ENCODE measurements at places on chromosomes 2 and 18.

- DNase-seq = no peak
Observed at GRCh38 chr2:5057891-5058351, 634.3 kb upstream of the SOX11 start.

GRCh38 chr2:170944545-170944944 lies 15.5 kb downstream of the GORASP2 start:
- no peak for DNase-seq

DNA sequence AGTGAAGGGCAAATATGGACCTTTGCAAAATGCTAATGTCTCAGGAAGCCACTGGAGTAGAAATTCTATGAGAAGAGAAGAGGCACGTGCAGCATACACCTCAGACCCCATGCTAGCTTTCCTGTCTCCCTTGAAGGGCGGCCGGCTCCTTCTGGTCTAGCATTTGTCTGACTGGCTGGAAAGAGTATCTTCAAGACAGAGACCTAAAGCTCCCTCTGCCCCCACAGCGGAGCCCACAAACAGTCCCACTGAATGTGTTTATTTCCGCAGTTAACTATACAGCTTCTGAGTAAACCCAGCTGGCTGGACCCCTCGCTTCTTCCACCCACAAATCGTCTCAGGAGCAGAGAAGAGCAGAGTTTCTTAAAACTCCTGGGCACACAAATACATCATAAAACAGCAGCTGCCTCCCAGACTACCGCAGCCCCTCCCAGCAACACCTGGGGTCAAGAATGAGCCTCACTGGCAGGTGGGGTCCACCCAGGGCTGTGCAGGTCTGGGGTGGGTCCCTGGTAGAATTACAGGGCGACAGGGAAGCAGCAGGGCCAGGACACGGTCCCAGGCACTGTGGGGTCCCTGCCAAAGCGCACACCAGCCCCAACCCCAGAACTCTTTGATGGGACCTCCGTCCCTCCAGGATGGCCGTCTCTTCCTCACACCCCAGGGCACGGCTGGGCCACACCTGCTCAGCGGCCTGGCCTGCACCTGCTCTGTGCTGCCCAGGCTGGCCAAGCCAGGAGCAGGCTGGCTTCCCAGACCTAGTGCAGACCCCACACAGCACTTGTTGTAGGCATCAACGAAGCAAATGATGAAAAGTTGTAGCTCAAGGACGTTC lies 103.8 kb downstream of the PXDN start:
- DNase-seq = no peak

GRCh38 chr2:1709335-1709605 lies 35.0 kb downstream of the PXDN start:
- no peak for DNase-seq

- no peak for DNase-seq
Observed at GRCh38 chr18:59649591-59649990, 47.6 kb downstream of the CCBE1 start.

DNA sequence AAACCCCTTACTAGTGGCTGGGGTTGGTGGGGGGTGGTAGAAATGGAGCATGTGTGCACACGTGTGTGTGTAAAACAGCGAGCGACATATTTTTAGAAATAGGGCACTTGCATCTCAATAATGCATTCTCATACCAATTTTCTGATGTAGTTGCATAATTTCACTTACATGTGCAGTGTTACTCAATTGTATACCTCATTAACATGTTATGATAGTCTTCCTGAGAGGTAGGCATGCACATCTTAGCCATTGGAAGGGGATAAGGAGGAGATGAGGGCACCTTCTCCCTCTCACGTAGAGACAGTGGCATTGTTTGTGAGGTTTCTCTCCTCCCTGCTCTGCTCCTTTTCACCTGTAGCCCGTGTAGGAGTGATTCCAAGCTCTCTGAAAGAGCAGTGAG lies 44.6 kb upstream of the RND3 start:
- DNase-seq = no peak

DNA sequence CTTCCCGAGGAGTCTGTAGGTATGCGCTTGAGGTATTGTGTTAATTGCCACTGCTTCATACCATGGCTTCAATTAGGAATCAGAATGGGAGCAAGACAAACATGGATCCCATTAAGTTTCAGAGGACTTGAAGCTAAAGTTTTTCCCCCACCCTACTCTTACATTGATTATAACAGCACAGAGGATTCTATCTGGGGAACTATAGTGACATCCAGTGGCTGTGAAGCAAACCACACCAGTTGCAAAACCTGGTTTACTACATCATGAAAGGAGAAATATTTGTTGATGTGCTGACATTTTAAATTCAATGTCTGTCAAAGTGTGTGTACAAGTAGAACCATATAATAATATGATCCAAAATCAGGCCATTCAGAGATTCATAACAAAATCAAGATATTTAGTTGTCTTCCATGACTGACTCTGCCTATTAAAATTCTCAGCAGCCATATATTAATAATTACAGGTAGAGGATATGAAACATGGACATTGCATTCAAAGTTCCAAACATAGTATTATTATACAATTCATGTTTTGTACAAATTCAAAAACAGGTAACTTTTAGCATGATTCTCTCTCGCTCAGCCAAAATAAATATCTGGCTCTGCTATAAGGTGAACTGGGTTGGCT lies 82.9 kb downstream of the GRB14 start:
- DNase-seq = no peak

- DNase-seq = no peak
Observed at GRCh38 chr2:159251296-159252173, 35.0 kb downstream of the WDSUB1 start.

DNA sequence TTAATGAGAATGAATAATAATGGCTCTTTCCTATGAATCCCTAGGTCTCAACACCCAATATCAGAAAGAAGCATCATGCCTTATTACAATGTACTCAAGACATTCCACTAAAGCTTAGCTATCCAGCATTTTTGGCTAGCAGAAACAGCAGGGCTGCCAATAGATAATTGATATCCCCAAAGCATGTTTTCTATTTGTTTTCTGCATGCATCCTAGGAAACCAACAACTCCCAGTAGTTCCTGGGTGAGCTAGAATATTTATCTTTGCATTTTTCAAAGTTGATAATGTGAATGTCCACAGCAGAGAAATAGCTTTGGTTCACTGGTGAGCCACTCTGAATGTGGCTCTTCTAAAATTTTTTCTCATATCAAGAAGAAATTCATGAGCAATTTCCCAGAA lies 5.8 kb upstream of the ANTXR1 start:
- DNase-seq = no peak

- no peak for DNase-seq
Observed at GRCh38 chr2:53827398-53828175, 32.2 kb downstream of the GPR75 start.

- no peak for DNase-seq
Observed at GRCh38 chr18:46294751-46295150, 190.6 kb downstream of the HAUS1 start.

DNA sequence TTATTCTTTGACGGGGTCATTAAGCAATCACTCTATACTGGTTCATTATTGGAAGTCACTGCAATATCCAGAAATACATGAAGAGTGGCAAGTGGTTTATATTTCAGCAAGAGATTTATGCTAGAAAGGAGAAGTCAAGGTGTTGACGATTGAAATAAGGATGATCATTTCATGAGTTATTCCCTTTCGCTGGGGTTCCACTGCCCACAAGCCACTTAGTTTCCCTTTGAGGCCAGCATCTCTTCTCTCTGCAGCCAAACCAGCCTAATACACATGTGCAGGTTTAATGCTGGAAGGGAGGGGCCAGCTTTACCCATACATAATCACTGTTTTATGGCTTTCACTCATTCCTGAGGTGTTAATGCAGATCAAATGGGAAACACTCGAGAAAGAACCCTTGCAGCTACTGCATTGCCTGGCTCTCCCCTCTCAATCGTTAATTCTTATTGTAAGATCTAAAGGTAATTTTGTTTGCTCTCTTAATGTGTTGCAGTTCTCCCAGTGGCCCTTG lies 108.4 kb downstream of the MEIS1 start:
- no peak for DNase-seq

- DNase-seq = no peak
Observed at GRCh38 chr2:161915121-161915520, 158.9 kb downstream of the DPP4 start.

DNA sequence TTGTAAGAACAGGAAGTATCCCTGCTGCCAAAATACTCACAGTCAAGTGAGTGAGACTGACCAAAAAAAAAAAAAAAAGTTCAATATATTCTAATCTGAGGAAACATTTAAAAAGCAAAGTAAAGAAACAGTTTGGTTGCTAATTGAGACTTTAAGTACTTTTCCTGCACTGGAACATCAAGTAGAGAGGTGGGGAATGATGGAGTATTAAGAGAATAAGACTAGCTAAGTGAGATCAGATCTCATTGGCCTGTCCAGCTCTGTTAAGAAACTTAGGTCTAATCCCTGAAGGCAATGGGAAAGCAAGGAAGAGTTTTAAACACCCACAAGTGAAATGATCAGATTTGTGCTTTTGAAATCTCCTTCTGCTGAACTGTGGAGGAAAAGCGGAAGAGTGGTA lies 27.8 kb upstream of the MAP4K3 start:
- DNase-seq = no peak

DNA sequence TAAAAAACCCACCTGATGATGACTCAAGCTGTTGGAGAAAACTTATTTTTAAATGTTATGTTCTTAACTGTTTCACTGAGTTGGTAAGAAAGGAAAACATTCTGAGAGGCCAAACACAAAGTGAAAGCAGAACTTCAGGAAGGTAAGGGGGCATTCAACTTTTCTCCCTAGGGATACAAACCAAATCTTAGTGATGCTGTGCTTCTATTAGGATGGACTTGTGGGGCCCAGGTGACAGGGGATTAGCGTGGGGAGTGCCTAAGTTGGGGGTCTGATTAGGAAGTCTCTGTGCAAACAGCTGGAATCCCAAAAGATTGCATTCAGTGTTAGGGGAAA lies 18.5 kb downstream of the PDCL3 start:
- DNase-seq = no peak

DNA sequence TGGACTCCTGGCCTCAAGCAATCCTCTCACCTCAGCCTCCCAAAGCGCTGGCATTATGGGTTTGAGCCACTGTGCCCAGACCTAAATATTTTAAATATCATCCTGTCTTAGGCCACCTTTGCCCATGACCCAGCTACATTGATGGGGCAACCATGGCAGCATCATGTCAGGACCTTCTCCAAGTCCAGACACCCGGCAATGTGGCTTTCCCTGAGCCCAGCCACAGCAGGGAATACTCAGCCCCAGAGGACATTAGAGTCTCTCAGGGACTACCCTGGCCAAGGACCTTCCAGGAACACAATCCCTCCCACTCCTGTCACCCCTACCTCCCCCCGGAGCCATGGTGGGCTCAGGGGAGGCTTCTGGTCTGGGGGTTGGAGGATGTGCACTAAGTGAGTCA lies 72.8 kb downstream of the SMAD7 start:
- DNase-seq = no peak

- DNase-seq = no peak
Observed at GRCh38 chr18:70363861-70364260, 75.0 kb downstream of the SOCS6 start.

DNA sequence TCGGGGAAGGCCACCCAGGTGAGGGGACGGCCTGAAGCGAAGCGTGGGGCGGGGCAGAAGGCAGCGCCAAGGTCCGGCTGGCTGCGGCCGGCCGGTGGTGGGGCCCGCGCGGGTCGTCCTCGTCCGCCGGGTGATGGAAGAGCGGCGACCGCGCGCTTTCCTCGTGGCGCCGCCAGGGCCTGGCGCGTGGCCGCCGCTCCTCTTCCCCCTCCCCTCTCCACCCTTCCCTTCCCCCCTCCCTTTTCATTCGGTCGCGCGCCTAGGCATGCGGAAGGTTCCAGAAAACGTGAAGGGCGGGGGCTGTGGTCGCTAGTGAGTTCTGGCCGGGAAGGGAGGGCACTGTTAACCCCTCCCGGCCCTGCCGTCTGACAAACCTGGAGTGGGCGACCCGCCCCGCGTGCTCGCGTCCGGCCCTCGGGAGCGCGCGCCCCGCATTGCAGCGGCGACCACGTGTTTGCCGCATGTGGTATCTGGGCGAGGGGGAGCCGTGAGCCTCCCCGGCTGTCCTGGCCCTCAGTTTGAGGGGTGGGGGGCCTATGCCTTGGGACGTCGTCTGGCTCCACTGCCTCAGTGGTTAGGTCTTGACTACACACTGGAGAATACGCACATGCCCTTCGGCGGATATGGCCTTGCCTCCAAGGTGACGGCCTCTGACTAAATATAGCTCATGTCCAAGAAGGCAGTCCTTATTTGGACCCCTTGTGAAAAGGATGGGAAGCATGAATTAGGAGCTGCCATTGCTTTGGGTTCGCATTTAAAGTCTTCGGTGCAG lies 579 bp downstream of the MAT2A start:
- DNase-seq = peak; percentile 79

DNA sequence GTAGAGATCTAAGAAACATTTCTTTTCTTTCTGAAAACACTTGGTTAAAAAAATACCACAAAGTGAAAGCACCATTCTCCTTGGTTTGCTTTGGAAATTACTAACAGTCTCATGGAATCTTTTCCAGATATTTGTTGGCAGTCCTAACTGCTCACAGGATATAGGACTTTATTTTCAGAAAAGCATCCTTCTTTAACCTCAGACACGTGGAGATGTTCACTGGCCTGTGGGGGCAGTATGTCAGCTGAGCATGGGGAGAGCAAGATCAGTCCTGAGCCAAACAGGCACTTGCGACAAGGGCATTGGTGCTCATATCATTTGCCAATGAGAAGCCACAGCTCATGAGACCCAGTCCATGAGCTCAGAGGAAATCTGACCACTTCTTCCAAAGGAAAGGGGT lies 371.9 kb downstream of the NBAS start:
- DNase-seq = no peak

DNA sequence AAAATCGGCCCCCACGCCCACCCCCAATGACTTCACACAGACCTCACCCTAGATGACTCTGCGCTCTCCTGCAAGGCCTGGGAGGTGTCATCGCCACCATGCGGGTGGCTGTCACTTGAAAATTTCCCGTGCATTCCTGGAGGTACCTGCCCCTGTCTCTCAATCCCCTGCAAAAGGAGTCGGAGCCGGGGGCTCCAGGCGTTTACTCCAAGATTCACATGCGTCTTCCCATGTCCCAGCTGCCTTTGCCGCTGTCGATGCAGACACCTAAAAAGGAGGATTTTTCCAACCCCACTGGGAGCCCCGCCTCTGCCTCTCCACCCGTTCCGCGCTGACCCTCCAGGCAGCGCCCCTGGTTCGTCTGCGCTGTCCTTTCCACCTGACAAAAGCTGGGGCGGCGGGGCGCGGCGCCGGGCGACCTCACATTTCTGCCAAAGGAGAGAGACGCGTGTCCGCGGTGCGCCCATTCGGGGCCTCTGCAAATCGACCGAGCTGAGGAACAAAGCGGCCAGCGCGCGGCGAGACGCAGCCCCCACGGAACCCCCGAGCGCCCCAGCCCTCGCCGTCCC lies 667 bp downstream of the REEP1 start:
- no peak for DNase-seq
